ENCODE measurements at places on chromosomes 7 and 10. TPM values are rescaled to one million over a fixed set of nuclear protein-coding genes. Genes with fewer than 3 reads are reported as not detected.

Gene PRKG1
- 0.09 TPM for total RNA-seq

Gene HOXA7
- 0.44 TPM for total RNA-seq

Gene HYAL4
- not detected for total RNA-seq

Gene RSPH10B2
- not detected for total RNA-seq

Gene PRRT4
- total RNA-seq: not detected

Gene PNLIPRP2
- total RNA-seq: not detected

Gene WASHC2A
- total RNA-seq: 19.3 TPM

Gene SEMA3C
- total RNA-seq: 91.0 TPM

Gene CDK5
- 11.8 TPM for total RNA-seq

Gene C10orf105
- total RNA-seq: not detected

Gene USP6NL
- 19.0 TPM for total RNA-seq

Gene HOXA6
- total RNA-seq: 2.0 TPM

Gene VSTM4
- not detected for total RNA-seq

Gene PSD
- total RNA-seq: 0.75 TPM

Gene ACHE
- total RNA-seq: 0.30 TPM

Gene MMD2
- total RNA-seq: not detected

Gene ADRA2A
- total RNA-seq: not detected

Gene DDC
- total RNA-seq: 0.64 TPM

Gene HMX2
- not detected for total RNA-seq

Gene ACTL6B
- not detected for total RNA-seq

Gene ASB15
- not detected for total RNA-seq

Gene SFRP4
- total RNA-seq: not detected

Gene SRRM3
- 0.70 TPM for total RNA-seq

Gene NUDT5
- total RNA-seq: 84.2 TPM

Gene SPDYE11
- total RNA-seq: not detected

Gene ARL3
- total RNA-seq: 7.0 TPM

Gene KIAA1217
- total RNA-seq: 48.7 TPM

Gene ZNF365
- 2.9 TPM for total RNA-seq

Gene POLR2J2
- total RNA-seq: 13.8 TPM

Gene C10orf53
- not detected for total RNA-seq

Gene TSPAN13
- total RNA-seq: 14.1 TPM

Gene LBX1
- total RNA-seq: not detected

Gene NPY4R
- not detected for total RNA-seq

Gene FOXP2
- total RNA-seq: not detected

Gene PAPOLB
- not detected for total RNA-seq

Gene DRGX
- total RNA-seq: not detected

Gene FRMD4A
- 8.9 TPM for total RNA-seq

Gene LAMB4
- total RNA-seq: not detected

Gene CDK14
- total RNA-seq: 21.2 TPM

Gene EXOSC1
- 62.3 TPM for total RNA-seq

Gene LRRC18
- not detected for total RNA-seq

Gene SRRT
- 111 TPM for total RNA-seq

Gene AKR1C1
- total RNA-seq: 4.3 TPM

Gene SLC26A4
- 0.21 TPM for total RNA-seq

Gene CCL26
- not detected for total RNA-seq

Gene MNX1
- total RNA-seq: 0.47 TPM

Gene CH25H
- total RNA-seq: not detected
